ENCODE measurements at places on chromosomes 13 and 19. TPM values are rescaled to one million over a fixed set of nuclear protein-coding genes. Genes with fewer than 3 reads are reported as not detected.

The WDR62 gene
- 1.8 TPM for total RNA-seq

- no peak for DNase-seq
These were observed 294.3 kb upstream of the MAB21L1 start for GRCh38 chr13:35770756-35771297.

DNA sequence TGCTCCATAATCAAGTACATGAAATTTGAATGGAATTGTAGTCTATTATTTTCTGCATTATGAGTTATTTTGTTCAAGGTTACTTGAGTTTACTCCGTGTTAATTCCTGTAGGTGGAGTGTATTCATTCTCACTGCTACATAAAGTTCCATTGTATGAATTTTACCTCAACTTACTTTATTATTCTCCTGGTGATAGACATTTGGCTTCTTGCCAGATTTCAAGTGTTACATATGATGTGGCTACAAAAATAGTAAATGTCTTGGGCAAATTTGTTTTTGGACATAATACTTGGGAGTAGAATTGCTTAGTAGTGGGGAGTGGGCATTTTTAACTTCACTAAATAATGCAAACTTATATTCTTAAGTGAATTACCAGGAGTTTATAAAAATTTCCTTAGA lies 328.9 kb downstream of the SHISA2 start:
- DNase-seq = no peak

The CPT1C gene
- total RNA-seq = 3.4 TPM

The SLAIN1 gene
- 17.1 TPM for total RNA-seq

- no peak for DNase-seq
These were observed 5.9 kb downstream of the NOTCH3 start for GRCh38 chr19:15194938-15195337.

The METTL21C gene
- total RNA-seq = not detected

GRCh38 chr13:49820591-49821215 lies 28.2 kb upstream of the KPNA3 start:
- DNase-seq = no peak

The TTYH1 gene
- total RNA-seq = not detected

DNA sequence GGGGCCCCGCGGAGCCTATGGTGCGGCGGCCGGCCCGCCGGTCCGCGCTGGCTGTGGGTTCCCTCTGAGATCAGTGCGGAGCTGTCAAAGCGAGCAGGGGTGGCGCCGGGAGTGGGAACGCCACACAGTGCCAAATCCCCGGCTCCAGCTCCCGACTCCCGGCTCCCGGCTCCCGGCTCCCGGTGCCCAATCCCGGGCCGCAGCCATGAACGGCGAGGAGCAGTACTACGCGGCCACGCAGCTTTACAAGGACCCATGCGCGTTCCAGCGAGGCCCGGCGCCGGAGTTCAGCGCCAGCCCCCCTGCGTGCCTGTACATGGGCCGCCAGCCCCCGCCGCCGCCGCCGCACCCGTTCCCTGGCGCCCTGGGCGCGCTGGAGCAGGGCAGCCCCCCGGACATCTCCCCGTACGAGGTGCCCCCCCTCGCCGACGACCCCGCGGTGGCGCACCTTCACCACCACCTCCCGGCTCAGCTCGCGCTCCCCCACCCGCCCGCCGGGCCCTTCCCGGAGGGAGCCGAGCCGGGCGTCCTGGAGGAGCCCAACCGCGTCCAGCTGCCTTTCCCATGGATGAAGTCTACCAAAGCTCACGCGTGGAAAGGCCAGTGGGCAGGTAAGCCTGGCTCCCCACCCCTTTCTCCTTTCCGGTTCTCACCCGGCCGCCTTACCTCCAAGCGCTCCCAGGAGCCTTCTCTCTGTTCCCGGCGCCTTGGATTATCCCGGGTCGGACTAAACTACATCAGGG lies at the start of gene PDX1:
Gene PDX1, plus strand, starts transcription at position 67 of the 743 bp plus-strand sequence. Its CDS starts 139 bp downstream, at position 206.
- DNase-seq = no peak

- no peak for DNase-seq
These were observed 55.7 kb downstream of the MRPL57 start for GRCh38 chr13:21232196-21232595.

The ZNF726 gene
- 3.1 TPM for total RNA-seq

DNA sequence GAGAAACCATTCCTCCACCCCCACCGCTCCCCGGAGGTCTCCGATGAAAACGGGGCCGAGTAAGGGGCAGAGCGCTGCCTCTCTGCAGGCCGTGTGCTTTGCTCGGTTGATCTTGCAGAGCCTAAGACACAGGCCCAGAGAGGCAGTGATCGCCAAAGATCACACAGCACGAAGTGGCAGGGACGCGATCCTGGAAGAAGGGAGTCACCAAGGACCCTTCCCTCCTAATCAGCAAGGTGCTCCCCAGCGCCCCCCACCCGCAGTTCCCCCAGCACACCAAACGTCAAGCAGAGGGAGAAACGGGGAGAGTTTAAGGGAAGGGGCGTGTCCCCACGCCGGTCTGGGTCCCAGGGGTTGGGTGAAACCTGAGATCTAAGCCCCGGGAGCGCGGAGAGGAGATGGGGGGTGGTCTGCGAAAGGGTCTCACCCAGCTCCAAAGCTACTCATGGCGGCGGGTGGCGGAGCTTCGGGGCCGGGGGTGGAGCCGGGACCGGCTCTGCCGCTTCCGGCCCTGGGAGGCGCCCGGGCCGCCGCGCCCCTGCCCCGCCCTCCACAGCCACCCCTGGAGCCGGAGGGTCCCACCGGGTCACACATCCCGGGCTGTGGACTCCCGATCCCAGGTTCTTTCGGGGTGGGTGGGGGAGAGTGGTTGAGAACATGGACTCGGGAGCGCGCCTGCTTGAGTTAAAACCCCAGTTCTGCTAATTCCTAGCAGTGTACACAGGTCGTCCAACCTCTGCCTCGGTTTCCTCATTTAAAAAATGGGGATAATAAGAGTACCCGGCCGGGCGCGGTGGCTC lies at the start of gene EML2:
Gene EML2, minus strand, starts transcription at position 468 of the 800 bp plus-strand sequence. Its CDS starts 21 bp downstream, at position 447.
- DNase-seq = no peak

GRCh38 chr19:44532819-44533218 lies 3.3 kb upstream of the CEACAM20 start:
- DNase-seq = no peak

- DNase-seq = no peak
These were observed 1.9 kb upstream of the ZNF580 start for GRCh38 chr19:55638864-55639359.

GRCh38 chr19:47521473-47522180 lies 6.8 kb upstream of the NAPA start:
- DNase-seq = no peak

The ZNF728 gene
- not detected for total RNA-seq

DNA sequence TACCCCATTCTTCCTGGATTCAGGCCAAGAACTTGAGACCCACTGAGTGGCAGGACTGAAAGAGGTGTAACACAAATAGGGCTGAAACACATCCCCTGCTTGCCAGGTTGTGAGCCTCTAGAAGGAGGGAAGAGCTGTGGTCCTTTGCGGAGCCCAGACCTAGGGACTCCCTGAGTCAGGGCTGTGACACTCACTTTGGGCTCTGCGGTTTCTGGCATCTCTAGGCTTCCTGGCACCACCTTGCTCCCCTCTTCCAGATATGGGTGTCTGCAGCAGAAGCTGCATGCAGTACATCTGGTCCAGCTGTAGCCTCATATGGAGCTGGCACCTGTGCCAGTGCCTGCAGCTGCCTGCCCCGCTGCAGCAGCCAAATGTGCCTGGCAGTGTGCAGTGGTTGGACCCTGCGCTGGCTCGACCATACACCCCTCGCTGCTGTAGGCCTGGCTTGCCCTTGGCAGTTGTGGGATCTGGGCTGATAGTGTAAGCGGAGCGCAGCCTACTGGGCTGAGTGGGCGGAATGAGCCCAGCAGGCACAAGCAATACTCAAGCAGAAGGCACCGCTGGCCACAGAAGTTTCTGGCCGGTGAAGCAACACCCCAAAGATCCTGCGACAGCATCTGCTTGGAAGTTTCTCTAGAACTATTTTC lies 290.4 kb downstream of the SLITRK6 start:
- no peak for DNase-seq

DNA sequence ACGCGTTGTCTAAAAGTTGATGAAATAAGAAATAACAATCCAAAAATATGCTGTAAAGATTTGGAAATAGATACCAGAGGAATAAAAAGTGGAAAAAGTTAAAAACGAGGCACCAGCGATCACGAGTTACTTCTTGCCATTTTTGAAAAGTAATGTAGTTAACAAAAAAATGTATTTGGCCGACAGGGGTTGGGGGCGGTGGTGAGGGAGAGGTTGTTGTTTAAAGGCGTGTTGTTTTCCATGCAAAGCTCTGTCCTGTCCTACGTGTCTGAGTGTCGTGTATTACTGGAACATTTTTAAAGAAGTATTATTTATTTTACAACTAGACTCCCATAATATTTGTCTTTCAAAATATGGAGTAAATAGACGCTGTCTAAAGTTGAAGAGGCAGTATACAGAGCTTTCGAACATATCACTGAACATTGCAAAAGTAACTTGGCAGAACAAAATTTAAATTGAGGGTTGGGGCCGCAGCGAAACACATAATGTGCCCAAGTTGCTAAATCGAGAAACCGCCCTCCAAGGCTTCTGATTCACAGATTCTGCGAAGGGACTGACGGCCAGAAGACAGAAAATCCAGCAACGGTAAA lies 823 bp downstream of the FBXO17 start:
- DNase-seq = no peak

The TBXA2R gene
- total RNA-seq = 0.21 TPM

- DNase-seq = no peak
These were observed 30.3 kb upstream of the FRY start for GRCh38 chr13:32001154-32001768.

The OR10H1 gene
- not detected for total RNA-seq

The LILRB4 gene
- not detected for total RNA-seq

The CYP2A7 gene
- total RNA-seq = not detected

DNA sequence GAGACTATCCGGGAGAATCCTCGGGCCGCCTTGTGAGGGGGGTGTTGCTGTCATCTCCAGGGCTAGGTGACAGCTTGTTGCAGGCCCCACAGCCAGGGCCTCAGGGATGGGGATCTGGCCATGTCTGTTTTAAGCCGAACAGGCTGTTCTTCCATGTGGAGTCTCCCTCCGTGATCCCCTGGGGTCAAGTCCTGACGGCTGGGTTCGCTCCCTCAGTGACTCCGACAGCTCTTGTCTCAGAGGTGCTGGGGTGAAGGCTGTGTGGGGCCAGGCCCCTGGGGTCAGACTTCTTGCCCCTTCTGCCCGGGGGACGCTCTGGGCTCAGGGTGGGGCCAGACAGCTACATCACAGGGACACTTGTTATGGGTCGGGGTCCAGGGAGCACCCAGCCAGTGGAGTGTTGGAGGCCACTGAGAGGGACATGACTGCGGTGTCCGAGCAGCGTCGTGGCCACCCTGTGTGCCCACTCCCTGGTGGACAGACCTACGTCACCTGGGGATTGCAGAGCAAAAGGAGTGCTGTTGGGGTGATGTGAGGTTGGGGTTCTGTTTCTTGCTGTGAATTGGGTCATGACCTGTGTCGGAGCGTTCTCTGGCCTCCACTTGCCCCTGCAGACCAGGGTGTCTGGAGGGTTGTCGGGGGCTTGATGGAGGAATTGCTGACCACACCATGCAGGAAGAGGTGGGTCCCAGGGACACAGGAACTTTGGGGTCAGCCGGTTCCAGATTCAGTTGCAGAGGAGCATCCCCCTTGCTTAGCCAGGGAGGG lies 21.5 kb downstream of the EPN1 start:
- no peak for DNase-seq

GRCh38 chr13:110923777-110924638 lies 9.1 kb upstream of the ANKRD10 start:
- DNase-seq = no peak

The SIGLEC12 gene
- total RNA-seq = not detected

The TMEM221 gene
- total RNA-seq = not detected

GRCh38 chr19:22625266-22626035 lies 8.7 kb upstream of the ZNF492 start:
- DNase-seq = no peak

DNA sequence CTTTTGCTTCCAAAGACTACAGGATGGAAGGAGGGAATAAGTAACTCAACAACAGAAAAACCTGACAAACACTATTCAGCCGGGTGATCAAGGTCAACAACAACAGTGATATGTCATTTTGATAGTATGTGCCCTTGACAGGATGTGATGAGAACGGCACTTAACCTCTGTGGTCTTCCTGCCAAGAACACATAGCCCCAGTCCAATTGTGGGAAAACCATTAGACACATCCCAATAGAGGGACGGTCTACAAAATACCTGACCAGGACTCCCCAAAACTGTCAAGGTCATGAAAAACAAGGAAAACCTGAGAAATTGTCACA lies 43.1 kb upstream of the AMER2 start:
- no peak for DNase-seq

- DNase-seq = no peak
These were observed 7.6 kb downstream of the TRPM4 start for GRCh38 chr19:49165111-49165750.

GRCh38 chr19:791567-792305 lies 5.5 kb upstream of the PTBP1 start:
- DNase-seq = no peak

DNA sequence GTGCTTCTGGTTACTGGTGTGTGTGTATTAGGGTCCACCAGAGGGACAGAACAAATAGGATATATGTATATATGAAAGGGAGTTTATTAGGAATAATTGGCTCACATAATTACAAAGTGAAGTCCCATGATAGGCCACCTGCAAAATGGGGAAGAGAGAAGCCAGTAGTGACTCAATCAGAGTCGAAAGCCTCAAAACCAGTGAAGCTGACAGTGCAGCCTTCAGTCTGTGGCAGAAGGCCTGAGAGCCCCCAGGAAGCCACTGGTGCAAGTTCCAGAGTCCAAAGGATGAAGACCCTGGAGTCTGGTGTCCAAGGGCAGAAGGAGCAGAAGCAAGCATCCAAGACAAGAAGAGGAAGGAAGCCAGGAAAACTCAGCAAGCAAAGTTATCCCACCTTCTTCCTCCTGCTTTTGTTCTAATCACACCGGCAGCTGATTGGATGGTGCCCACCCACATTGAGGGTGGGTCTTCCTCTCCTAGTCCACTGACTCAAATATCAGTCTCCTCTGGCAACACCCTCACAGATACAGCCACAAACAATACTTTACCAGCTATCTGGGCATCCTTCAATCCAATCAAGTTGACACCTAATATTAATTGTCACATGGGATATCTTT lies 21.7 kb upstream of the SCEL start:
- DNase-seq = no peak

DNA sequence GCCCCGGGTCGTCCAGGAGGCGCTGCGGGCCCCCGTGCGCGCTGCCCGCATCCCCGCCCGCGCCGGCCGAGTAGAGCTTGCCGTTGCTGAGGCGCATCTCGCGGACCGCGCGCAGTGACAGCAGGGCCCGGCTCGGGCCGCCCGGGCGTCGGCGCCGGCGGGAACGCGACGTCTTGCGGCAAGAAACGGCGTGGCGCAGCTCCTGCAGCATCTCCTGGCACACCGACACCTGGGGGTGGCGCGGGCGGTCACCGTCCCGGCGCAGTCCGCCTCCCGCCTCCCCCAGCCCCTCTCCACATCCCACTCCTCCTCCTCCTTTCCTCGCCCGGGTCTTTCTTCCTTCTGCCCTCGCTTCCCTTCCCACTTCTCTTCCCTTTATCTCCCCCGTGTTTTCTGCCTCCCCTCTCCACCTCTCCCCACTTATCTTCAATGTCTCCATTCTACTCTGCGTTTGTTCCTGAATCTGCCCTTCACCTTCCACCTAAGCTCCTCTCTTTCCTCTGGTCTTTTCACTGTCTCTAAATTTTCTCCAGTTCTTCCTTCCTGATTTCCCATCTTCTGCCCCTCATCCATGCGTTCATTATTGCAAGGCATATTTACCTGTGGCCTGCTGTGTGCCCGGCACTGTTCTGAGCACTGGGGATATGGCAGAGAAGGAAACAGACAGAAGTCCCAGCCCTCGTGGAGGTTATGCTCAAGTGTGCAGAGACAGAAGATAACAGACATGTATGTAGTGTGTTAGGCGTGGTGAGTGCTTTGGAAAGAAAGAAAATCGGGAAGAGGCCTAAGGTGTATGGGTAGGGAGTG lies 5.2 kb upstream of the ATP1A3 start:
- no peak for DNase-seq

GRCh38 chr13:33931397-33932311 lies 113.7 kb downstream of the RFC3 start:
- DNase-seq = no peak
